ENCODE measurements at places on chromosomes 5 and 9.

- no peak for DNase-seq
Measured at GRCh38 chr5:153891394-153891793, 147.3 kb downstream of the FAM114A2 start.

GRCh38 chr9:124280176-124280691, 22.5 kb downstream of the NEK6 start:
- DNase-seq: no peak

DNA sequence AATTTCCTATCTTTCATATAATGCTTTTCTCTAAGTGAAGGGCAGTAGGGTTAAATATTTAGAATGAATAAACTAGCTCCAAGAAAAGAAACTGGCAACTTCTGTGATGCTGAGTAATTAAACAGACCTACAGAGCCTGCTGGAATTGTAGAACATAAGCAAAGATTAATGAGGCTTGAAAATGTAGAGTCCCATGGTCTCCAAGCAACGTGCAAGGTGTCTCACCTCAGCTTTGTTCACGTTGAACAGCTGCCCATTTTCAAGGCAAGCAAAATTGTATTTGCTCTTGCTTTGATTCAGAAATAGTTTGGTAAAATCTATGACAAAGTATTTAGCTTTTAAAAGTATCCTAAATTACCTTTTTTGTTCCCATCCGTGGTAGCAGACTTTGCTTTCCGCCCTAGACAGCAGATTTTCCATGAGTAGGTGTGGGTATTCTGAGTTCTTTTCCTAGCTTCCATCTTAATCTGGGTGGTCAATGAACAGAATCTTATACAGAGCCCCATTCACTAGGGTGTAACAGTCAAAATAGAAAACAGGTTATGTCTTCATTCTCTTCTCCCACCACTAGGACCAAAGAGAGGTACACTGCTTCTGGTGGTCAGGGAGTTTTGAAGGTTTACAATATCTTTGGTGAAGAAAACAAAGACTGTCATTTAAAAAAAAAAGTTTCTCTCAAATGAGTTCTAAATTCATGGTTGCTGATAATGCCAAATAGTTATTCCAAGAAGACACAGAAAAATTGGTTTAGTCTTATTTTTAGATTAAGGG, 52.1 kb upstream of the TYRP1 start:
- no peak for DNase-seq

- no peak for DNase-seq
Measured at GRCh38 chr5:153222936-153223335, 267.5 kb upstream of the GRIA1 start.

GRCh38 chr5:171595801-171596231, 176.4 kb downstream of the FGF18 start:
- DNase-seq: no peak

DNA sequence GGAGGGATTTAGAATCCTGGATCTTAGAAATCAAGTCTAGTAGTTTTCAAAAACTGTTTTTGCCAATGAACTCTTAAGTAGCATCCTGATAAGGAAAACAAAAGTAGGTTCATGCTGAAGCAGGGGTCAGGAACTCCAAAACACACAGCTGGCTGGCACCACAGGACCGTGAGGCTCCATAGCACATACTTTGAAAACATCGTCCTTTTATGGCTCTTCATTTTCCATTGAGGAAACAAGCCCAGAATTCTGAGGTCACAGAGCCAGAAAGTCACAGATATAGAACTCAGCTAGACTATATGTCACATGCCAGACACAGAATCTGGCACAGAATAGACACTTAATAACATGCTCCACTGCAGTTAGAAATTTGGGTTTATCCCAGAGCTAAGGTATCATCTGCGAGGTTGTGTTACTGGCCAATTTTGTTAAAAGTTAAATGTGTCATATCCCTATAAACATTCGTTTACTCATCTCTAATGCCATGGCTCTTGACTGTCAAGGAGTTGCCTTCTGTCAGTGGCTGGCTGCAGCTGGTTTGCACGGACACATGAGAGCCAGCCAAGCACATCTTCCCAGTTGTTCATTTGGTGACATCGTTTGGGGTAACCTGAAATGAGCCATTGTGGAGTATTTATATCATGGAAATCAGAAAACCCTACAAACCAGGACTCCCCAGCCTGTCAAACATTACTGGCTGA, 58.8 kb downstream of the FAM78A start:
- DNase-seq: no peak

DNA sequence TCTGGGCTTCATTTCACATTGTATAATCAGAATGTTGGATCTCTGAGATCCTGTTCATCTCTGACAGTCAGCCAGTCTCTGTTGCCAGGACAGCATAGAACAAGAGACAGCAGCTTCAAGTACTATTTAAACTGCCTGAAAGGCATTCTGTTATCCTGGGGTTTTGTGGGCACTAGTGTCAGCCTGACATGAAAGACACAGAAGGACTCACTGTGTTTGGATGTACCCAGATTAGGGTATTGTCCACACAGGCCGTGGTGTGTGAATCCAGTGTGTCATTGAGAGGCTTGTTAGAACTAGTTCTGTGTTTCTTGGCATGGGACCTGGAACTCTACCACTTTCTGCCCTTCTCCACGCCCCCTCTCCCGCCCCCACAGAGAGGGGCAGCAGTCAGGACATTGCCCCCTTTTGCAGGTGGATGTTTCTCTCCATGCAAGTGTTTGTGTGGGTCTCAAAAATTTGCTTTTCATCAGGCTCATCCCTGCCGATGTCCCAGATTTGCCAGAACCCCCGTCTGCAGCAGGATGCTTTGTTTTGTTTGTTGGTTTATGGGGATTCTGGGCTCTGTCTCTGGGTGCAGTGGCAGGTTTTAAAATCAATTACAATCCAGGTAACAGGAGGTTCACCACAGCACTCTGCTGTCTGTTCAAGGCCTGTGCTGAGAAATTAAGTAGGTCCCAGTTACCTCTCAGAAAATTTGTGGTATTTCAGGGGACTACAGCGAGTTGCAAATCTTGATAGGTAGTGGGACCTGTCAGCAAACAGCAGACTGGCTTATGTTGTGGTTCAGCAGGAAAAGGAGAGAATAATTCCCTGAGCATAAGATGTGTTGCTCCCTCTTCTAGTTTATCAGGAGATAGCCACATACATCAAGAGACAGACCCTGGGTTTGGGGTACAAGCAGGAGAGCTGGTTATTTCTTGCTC, 144.6 kb downstream of the DOCK2 start:
- no peak for DNase-seq

All from activated CD8-positive, alpha-beta memory T cell treated with anti-CD3 and anti-CD28 coated beads for 4 hours (primary cell).